Epithelial cell of esophagus (primary cell): ENCODE measurements at places on chromosomes 6 and 20.

- DNase-seq, result no peak
Measured at GRCh38 chr6:114281496-114281895, 61.3 kb downstream of the HS3ST5 start.

DNA sequence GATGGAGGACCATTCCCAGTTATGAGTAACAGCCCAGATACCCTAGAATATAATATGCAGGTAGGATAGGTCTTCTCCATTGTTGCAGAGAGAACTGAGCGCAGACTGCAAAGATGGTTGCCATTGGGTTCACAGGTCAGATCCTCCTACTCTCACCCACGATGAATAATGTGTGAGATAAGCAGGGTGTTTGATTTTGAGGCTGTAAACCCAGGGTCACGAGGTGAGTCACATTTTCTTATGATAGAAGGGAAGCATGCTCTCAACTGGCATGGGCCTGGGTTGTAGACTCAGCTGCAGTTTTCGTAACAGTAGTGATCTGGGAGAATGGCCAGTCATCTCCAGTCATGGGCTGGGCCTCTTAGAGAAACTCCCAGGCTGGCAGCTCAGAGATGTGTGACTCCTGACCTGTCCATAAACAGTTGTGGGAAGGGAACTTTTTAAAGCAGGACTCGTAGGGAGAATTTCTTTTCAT, 74.2 kb downstream of the CD164 start:
- DNase-seq, result peak; percentile 69

DNA sequence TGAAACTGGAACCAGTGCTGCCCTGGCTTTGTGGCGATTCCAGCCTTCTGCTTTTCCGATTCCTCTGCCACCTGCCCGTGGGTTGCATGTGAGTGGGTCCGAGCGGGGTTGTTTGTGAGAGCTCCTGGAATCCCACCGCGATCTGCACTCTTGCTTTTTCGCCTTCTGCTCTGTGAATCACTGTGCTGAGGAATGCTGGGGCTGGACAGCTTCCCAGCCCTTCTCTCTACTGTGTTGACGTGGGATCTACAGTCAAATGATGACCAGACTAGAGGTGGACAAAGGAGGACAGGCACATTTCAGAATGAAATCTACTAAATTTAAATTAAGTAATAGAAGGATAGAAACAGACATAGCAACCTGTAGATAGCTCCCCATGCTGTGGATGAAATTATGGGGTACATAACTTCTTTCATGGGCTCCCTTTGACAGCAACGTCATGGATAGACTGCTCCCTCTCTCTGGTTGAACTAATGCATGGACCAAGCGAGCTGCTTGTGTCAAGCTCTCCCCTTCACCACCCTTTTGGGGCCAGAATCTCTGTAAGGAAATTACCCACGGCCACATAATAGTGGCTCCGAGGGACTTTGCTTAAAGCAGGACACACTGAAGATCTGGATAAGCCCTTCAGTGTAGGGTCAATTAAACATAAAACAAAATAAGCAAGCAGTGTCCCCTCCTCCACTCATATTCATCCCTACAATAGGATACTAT, 2.0 kb downstream of the FNDC1 start:
- DNase-seq, result peak; percentile 27

GRCh38 chr6:125843593-125843992, 52.8 kb downstream of the NCOA7 start:
- no peak for DNase-seq

DNA sequence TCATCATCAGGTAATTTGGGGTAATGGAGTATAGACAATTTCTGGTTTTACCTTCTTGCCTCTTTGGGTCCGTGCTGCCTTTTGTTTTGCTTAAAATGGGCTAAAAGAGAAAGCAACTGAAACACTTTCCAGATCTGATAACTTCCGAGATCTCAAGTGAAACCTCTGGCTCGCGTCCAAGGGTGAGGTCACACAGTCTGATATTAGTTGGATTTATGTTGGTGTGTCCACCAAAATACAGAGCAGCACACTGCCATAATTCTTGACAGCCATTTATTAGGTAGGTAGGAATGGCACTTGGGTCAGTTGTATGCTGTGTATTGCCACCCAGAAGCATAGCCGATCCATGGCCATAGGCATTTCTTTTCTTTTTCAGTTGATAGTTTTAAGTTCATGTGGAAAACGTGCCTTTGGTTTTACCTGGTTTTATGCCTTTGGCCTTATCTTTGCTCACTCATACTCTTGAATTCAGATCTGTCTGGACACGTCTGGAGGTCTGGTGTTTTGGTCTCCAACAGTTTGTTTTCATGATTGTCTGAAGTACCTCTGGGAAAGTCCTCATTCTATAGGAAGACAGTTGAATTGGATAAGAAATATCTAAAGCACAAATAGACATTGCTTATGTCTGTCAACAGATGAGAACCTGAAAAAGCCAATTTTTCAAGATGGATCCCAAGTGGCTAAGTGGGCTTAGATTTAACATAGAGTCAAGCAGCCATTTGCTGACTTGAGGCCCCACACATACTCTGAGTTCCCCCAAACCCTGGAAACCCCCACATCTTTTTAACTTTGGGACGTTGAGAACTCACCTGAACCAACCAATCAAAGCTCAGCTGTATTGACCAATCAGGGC, 320.8 kb downstream of the SOX4 start:
- DNase-seq, result peak; percentile 59

DNA sequence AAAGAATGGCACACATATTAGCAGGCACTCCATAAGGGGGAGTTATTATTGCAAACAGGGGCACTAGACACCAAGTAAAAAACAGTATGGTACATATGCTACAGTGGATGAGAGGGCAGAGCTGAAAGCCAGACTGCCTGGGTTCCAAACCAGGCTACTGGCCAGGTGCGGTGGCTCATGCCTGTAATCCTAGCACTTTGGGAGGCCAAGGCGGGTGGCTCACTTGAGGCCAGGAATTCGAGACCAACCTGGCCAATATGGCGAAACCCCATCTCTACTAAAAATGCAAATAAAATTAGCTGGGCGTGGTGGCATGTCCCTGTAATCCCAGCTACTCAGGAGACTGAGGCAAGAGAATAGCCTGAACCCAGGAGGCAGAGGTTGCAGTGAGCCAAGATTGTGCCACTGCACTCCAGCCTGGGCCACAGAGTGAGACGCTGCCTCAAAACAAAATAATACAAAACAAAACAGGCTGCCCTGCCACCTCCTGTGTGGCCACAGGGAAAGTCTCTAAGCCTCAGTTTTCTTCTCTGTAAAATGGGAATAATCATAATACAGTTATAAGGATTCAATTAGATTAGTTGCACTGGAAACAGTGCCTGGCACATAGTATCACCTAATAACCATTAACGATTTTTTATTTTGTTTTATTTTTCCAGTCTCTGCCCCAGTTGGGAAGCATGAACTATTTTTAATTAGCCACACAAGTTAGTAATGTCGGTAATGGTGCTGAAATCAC, 7.5 kb upstream of the TTPAL start:
- DNase-seq, result no peak

DNA sequence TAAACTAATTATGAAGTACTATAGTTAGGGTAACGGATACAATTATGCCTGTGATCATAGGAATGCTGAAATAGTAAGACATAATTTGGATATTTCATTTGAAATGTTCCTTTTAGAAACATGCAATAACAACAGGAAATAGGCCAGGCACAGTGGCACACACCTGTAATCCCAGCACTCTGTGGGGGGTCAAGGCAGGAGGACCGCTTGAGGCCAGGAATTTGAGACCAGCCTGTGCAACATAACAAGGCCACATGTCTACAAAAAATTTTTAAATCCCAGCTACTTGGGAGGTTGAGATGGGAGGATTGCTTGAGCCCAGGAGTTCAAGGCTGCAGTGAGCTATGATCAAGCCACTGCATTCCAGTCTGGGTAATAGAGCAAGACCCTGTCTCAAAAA, 25.7 kb upstream of the MYO6 start:
- no peak for DNase-seq

GRCh38 chr6:33789550-33789895, 593 bp upstream of the LEMD2 start:
- DNase-seq, result no peak
